ENCODE measurements at places on chromosomes 11 and 22. TPM values are rescaled to one million over a fixed set of nuclear protein-coding genes. Genes with fewer than 3 reads are reported as not detected.

The C11orf87 gene
- polyA plus RNA-seq = not detected

The TCN2 gene
- polyA plus RNA-seq = 45.0 TPM

The MOB2 gene
- 22.1 TPM for polyA plus RNA-seq

The NCR3LG1 gene
- polyA plus RNA-seq = 0.15 TPM

The SAA4 gene
- not detected for polyA plus RNA-seq

The OR10A2 gene
- not detected for polyA plus RNA-seq

The HEPHL1 gene
- not detected for polyA plus RNA-seq

- peak overlapping the region; percentile 84 for H3K27ac ChIP-seq
- H3K27me3 ChIP-seq = no peaks in the 10 kb centered on the region
- H3K4me3 ChIP-seq = peak overlapping the region; percentile 17
- no peaks in the 10 kb centered on the region for H3K36me3 ChIP-seq
Measured at GRCh38 chr11:2265396-2265795, 5.0 kb downstream of the ASCL2 start.

DNA sequence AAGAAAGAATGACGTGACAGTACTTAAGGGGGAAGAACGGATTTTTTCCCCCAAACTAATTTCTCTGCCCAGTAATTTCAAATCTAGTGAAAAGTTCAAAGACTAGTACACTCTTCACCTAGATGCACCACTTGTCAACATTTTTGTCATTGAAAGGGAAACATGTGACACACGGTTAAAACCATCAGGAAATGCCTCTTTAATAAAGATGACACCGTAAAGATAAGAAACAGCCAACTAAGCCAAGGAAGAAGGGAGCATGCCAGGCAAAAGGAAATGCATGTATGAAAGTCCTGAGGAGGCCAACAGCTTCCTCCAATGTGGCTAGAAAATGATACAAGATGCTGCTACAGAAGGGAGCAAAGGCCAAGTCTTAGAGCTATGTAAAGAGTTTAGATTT lies 49.4 kb downstream of the RSF1 start:
- no peak overlapping the region for H3K4me3 ChIP-seq
- DNase-seq = no peak
- no peaks in the 10 kb centered on the region for H3K4me1 ChIP-seq
- H3K36me3 ChIP-seq = no peaks in the 10 kb centered on the region
- no peaks in the 10 kb centered on the region for H3K27me3 ChIP-seq

GRCh38 chr11:1300121-1300520 lies 9.3 kb downstream of the TOLLIP start:
- H3K36me3 ChIP-seq = peaks cover 32% of the 10 kb centered on the region
- peaks cover 56% of the 10 kb centered on the region for H3K4me1 ChIP-seq
- no peak for DNase-seq
- no peaks in the 10 kb centered on the region for H3K27me3 ChIP-seq
- no peak overlapping the region for H3K27ac ChIP-seq

GRCh38 chr22:46827781-46828180 lies 65.3 kb downstream of the TBC1D22A start:
- H3K27me3 ChIP-seq = no peaks in the 10 kb centered on the region
- peaks cover 3% of the 10 kb centered on the region for H3K4me1 ChIP-seq
- H3K36me3 ChIP-seq = peaks cover 82% of the 10 kb centered on the region
- no peak for DNase-seq

Data from CD14-positive monocyte (primary cell).